Activated naive CD8-positive, alpha-beta T cell treated with anti-CD3 and anti-CD28 coated beads, Interleukin-2, amount 50 U/mL, for 24 hours (primary cell): ENCODE measurements at places on chromosomes 5 and 9.
A peak's percentile ranks its signal among the peaks of the same experiment; 100 is the strongest.

GRCh38 chr5:140342287-140342686 lies 4.1 kb downstream of the HBEGF start:
- DNase-seq = peak; percentile 44

GRCh38 chr5:156913719-156914370 lies 49.2 kb downstream of the TIMD4 start:
- DNase-seq = no peak

- no peak for DNase-seq
These were observed 4.5 kb downstream of the IRX4 start for GRCh38 chr5:1878050-1878849.

GRCh38 chr5:132877938-132878337 lies 4.5 kb downstream of the LEAP2 start:
- no peak for DNase-seq

- DNase-seq = no peak
These were observed 7.5 kb upstream of the OTULINL start for GRCh38 chr5:14574096-14574495.

DNA sequence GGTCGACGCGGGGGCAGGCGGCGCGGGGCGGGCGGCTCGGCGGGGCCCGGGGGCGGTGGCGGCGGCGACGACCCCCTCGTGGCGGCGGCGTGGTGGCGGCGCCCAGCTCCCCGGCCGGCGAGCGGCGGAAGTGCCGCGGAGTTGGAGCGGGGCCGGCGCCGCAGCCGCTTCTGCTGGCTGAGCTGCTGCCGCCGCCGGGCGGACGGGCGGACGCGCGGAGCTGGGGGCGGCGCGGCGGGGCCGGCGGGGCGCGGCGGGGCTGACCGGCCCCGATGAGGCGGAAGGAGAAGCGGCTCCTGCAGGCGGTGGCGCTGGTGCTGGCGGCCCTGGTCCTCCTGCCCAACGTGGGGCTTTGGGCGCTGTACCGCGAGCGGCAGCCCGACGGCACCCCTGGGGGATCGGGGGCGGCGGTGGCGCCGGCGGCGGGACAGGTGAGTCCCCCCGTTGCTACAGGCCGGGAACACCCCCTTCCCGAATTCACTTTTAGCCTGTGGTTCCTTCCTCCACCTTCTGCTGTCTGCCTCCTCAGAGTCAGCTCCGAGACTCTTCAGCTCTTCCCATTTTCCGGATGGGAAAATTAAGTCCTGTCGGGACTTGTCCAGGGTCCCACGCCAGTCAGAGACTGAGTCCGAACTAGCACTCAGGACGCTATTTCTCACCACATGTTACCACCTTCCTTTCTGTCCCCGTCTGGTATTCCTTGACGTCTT lies at the start of gene GALNT10:
Gene GALNT10, plus strand, starts transcription at position 139 of the 710 bp plus-strand sequence. Its CDS starts 134 bp downstream, at position 273.
- DNase-seq = peak; percentile 64

DNA sequence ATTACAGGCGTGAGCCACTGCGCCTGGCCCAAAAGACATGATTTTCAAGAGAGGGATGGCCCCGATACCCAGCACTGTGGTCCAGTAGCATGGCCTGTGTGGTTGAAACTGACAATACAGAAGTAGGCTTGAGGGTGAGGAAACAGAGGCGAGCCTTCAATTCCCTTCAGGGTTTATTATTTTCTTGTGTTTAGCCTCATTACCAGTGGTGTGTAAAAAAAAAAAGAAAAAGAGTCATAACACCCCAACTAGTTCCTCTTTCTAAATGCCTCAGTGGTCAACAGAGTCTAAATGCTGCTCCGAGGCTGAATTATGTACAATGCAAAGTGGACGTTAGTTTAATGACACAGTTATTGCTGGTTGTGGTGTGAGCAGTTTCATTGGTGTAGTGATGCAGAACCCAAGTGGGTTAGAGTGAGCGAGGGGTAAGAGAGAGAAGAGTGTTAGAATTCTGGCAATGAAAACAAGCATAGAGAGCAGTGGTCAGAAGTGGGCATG lies 58.8 kb downstream of the SNX30 start:
- DNase-seq = no peak

DNA sequence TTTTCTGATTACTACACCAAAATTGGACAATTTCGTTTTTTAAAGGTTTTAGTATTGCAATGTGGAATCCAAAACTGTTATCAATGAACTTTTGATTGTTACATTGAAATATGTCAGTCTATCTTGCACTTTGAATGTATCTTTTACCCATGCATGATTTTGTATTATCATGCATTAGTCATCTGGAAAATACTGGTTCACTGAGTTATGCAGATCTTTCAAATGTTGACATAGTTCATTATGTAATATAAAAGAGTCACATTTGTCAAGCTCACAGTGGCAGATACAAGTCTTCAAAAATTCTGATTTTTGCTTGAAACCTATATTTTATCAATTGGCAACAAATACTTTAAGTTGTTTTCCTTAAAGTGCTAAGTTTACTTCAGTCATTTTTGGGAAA lies 85.2 kb downstream of the NR3C1 start:
- DNase-seq = no peak

- DNase-seq = no peak
These were observed 1302.7 kb upstream of the DMAC1 start for GRCh38 chr9:9102295-9102694.

DNA sequence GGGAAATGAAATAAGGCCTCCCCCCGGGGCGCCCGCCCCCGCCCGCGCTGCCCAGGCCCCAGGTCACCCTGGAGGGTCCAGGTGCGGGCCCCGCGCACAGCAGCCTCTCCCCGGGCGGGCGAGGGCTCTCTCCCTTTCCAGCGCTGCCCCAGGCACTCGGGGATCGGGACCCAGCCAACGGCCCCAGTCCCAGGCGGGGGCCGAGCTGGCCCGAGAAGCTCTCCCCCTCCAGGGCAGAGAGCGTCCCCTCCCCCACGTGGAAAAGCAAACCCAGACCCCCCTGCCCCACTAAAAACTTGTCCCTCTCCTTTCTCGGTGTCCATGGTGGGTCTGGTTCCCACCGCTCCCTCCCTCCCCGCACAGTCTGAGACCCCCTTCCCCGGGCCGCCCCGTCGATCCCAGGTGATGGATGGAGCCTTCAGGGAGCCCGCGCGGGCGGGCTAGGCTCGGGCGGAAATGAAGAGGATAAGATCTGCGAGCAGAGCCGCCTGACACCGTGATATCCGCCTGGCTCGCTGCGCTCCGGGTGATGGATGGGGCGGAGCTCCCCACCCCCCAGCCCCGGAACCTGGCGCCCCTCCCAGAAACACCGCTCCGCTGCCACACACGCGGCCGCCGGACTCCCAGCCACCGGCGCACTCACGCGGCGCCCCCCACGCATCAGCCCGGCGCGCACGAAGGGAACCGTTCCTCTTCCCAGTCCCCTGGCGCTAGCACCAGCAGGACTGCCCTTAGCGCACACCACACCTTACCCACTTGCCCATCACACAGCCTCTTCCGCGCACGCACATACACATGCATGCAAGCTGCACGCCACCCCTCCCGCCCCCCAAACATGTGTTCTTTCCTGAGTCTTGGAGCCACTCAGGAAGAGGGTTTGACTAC lies 81.7 kb upstream of the ZBTB43 start:
- DNase-seq = peak; percentile 76
